Body of pancreas (tissue), 4 donors: ENCODE measurements at places on chromosomes 1 and 21. TPM values are rescaled to one million over a fixed set of nuclear protein-coding genes. Genes with fewer than 3 reads are reported as not detected.

Gene PRR9
- total RNA-seq: not detected

DNA sequence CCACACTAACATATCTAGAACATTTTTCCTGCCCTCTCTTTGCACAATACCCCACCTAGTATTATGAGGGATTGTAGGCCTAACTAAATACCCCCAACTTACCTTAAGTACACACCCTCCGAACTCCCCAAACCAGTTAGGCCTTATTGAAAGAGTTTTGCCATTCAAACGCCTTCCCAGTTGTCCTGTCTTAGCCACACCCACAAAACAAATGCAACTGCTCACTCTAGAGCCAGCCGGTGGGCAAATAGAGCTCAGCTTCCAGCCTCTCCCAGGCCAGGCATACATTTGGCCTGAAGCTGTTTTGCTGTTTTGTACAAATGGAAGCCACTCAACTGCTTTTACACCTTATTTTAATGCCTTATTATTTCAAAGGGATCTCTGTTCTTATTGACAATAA, 224.2 kb upstream of the RUNX1 start:
- H3K27me3 ChIP-seq: no peaks in the 10 kb centered on the region
- H3K27ac ChIP-seq: no peak overlapping the region
- no peak for DNase-seq
- H3K4me3 ChIP-seq: no peak overlapping the region
- no peaks in the 10 kb centered on the region for H3K36me3 ChIP-seq

Gene SPRR2B
- total RNA-seq: not detected

DNA sequence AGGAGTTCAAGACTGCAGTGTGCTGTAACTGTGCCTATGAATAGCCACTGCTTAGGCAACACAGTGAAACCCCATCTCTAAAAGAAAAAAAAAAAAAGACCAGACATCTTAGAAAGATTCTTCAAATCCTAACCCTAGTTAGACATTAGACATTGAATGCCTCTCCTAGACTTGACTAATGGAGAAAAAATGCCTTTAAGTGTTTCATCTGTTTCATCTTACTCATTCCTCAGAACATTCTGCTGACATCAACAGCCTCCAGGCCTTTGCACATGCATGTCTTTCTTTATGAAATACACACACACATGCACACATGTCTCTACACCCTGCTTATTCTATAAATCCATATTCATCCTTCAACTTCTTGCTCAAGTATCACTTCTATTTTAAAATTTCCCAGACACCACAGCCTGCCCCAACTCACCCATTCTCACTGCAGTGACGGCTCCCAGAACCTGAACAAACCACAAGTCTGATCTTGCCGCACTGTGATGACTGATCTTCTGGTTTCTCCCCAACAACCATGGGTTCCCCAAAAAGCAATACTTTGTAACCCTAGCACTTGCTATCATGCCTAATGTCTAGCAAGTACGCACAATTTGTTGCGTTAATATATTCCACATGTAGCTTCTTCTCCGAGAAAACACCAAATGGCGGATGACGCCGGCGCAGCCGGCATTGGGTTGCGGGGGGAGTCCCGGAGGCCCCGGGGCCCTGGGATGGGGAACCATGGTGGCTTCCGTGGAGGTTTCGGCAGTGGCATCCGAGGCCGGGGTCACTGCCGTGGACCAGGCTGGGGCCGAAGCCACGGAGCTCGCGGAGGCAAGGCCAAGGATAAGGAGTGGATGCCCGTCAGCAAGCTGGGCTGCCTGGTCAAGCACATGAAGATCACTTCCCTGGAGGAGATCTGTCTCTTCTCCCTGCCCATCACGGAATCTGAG, 37.4 kb downstream of the LRRC52 start:
- no peak overlapping the region for H3K27ac ChIP-seq
- H3K27me3 ChIP-seq: no peaks in the 10 kb centered on the region
- no peaks in the 10 kb centered on the region for H3K36me3 ChIP-seq
- H3K4me1 ChIP-seq: no peaks in the 10 kb centered on the region
- H3K4me3 ChIP-seq: no peak overlapping the region

GRCh38 chr1:15523104-15524020, 653 bp downstream of the CASP9 start:
- H3K4me1 ChIP-seq: peaks cover 31% of the 10 kb centered on the region
- H3K4me3 ChIP-seq: peak overlapping the region; percentile 5
- H3K27me3 ChIP-seq: no peaks in the 10 kb centered on the region
- H3K27ac ChIP-seq: peak overlapping the region; percentile 94

Gene EVA1C
- total RNA-seq: 24.4 TPM

DNA sequence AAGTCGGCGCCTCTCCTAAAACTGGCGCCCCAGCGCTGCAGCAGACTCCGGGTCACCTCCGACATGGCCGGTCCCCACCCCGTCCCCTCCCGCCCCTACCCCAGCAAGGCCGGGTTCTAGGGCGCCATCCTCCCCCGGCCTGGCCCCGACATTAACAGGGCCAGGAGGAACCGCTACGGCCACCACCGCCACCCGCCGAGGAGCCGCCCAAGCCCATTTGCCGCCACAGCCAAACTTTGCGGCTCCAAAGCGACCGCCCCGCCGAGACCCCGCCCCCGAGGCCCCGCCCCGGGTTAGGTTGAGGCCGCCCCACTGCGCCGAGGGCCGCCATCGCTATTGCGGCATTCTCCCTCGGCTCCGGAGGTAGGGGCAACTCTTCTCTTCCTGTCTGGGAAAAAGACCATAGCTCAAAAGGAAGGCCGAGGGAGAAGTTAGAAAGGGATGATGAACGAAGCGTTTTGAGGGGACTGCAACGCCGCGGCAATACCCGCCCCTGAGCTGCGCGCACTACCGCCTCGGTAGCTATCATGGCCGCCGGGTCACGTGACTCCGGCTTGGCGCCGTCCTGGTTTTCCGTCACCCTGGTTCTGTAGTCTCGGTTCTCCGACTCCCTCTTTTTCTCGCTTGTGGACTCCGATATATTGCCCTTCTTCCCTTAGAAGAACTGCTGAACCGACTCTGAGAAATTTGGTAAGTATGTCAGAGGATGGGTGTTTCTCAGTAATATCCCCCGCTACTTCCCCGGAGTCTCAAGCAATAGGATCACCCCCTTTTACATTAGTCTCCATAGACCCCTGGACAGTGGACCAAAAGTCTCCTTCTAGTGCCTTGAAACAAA, at the start of the genes AIDA and BROX:
Gene AIDA, minus strand, starts transcription at position 239 of the 838 bp plus-strand sequence. Its CDS starts 174 bp downstream, at position 65.
Gene BROX, plus strand, starts transcription at position 312 of the 838 bp plus-strand sequence. CDS start 3,136 bp downstream, outside the sequence.
- peak within 1 kb of the TSS; percentile 79 for H3K4me3 ChIP-seq
- peak; percentile 92 for DNase-seq
- H3K27ac ChIP-seq: peak within 1 kb of the TSS; percentile 95

DNA sequence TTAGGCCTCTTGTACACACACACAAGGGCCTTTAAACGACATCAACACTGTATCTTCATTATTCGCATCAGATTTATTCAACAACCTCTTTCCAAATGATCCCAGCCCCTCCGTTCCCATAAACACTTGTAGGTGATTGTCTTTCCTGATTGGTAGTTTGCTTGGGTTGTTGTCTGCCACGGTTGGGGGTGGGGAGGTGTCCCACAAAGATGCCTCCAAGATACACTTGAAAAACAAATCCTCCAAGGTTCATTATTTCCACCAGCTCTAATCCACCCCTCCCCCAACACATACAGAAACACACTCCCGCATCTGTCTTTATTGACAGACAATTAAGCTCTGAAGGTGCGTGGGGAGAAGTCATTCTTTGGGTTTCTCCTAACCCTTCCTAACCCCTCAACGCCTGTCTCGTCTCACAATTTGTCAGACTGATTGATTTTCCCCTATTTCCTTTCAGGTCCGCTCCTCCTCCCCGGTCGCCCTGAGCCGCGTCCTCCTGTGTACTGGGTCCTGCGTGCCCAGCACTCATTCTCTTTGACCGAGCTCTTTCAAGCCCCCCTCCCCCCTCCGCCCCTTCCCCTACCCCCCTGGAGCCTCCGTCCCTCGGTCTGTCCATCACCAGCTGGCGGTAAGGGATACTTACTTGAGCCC, 1.4 kb downstream of the WDR26 start:
- peak overlapping the region; percentile 90 for H3K4me3 ChIP-seq
- peak overlapping the region; percentile 95 for H3K27ac ChIP-seq
- no peaks in the 10 kb centered on the region for H3K27me3 ChIP-seq
- DNase-seq: no peak
- H3K36me3 ChIP-seq: no peaks in the 10 kb centered on the region

GRCh38 chr21:43849532-43850299, 15.3 kb upstream of the AGPAT3 start:
- DNase-seq: no peak
- no peaks in the 10 kb centered on the region for H3K4me1 ChIP-seq
- H3K27me3 ChIP-seq: no peaks in the 10 kb centered on the region
- H3K4me3 ChIP-seq: no peak overlapping the region

- peaks cover 21% of the 10 kb centered on the region for H3K4me1 ChIP-seq
- H3K27me3 ChIP-seq: no peaks in the 10 kb centered on the region
- H3K36me3 ChIP-seq: no peaks in the 10 kb centered on the region
- H3K27ac ChIP-seq: no peak overlapping the region
- no peak overlapping the region for H3K4me3 ChIP-seq
Observed at GRCh38 chr1:78622548-78622947, 2.3 kb downstream of the IFI44L start.

- no peak for DNase-seq
- H3K4me3 ChIP-seq: no peak overlapping the region
- H3K27ac ChIP-seq: no peak overlapping the region
- H3K27me3 ChIP-seq: no peaks in the 10 kb centered on the region
- peaks cover 4% of the 10 kb centered on the region for H3K4me1 ChIP-seq
Observed at GRCh38 chr1:226607268-226607660, 58.7 kb downstream of the STUM start.

- no peak for DNase-seq
- peak overlapping the region; percentile 23 for H3K27ac ChIP-seq
- peaks cover 25% of the 10 kb centered on the region for H3K4me1 ChIP-seq
- no peaks in the 10 kb centered on the region for H3K36me3 ChIP-seq
Observed at GRCh38 chr21:32816261-32816660, 44.7 kb upstream of the PAXBP1 start.
